ENCODE measurements at places on chromosomes 5 and 9.

- no peak for DNase-seq
Measured at GRCh38 chr5:147432323-147432722, 77.5 kb downstream of the DPYSL3 start.

DNA sequence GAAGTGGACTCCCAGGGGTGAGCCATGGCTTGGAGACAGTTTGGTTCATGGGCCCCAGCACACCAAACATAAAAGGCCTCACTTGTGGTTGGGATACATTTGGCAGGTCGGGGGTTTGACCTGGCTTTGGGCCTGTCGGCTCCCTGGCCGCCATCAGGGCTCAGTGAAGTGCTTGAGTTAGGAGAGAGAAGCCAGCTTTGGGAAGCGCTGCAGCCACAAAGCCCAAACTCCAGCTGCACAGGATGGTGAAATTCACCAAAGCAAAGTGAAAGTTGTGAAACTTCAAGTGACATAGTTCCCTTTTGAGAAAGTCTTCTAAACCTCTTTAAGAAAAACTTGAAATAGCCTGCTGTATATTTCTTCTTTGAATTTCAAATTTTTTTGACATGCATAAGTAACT, 27.5 kb downstream of the SLC46A2 start:
- DNase-seq, result no peak

- no peak for DNase-seq
Measured at GRCh38 chr9:14231196-14231990, 82.5 kb downstream of the NFIB start.

- no peak for DNase-seq
Measured at GRCh38 chr5:61468483-61468865, 136.4 kb downstream of the ZSWIM6 start.

GRCh38 chr5:52994266-52994665, 5.1 kb downstream of the ITGA2 start:
- DNase-seq, result no peak

DNA sequence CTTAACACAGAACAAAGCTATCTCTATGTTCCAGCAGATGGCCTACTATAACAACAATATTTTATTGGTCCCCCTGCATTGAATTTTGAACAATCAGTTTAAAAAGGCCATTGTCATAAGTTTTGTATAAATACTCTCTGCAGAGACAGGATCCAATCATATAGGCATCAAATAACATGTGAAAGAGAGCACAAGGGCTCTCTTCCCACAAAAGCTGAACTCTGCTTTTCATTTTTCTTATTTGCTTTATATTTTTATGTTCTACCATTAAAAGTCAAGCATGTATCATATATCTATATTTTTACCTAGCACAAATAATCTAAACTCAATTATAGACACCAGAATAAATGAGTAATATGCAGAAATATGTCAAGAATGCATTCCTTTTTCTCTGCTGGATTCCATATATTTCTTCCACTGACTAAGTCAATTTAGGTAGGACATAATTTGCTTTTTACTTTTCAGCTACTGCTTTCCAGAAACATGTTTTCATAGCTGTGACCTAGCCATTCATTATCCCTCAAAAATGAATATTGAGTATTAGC, 143.6 kb downstream of the CDH9 start:
- DNase-seq, result no peak
